ENCODE measurements at places on chromosomes 13 and 19.

DNA sequence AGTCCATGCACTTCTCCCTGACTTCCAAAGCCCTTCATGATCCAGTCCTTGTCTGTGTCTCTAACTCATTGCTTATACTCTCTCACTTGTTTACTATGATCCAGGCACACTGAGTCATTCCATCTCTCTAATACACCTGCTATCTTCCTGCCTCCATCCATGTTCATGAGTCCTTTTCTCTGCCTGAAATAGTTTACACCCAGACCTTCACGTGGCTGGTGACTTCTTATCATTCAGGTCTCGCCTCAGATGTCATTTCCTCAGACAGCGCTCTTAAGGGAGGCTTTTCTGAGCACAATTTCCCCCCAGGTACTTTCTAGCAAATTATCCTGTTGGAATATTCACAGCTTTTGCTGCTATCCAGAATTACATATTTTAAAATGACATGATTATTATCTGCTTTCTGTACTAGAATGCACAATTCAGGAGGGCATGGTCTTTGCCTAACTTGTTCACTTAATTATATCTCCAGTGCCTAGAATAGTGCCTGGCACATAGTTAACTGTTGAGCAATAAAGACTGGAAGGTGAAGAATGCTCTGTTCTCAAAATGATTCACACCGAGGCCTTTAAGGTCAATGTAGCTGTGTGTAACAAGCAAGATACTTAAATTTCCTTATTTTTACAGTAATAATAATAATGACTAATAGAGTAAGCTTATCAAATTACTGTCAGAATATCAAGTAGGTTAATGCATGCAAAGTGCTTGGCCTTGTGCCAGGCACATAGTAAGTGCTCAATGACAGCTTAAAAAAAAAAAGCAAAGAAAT, 183.7 kb upstream of the SPRY2 start:
- DNase-seq = no peak

- DNase-seq = no peak
These were observed 332.0 kb downstream of the GPC6 start for GRCh38 chr13:93558637-93559036.

- DNase-seq = no peak
These were observed 430.3 kb downstream of the ZNF536 start for GRCh38 chr19:30802424-30803013.

DNA sequence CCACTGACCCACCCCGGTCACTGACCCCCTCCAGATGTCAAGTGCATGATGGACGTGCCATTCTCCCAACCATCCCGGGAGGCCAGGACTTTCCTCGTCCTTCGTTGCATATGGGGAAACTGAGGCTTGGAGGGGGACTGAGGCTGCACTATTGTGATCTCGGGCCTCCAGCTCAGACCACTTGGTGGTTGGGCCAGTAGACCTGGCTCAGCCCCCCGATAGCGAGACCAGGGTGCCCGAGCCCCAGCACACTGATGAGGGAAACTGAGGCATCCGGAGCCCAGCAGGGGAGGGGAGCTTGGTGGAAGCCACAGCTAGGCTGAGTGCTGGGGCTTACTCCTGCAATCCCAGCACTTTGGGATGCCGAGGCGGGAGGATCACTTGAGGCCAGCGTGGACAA, 10.4 kb downstream of the EFNA2 start:
- no peak for DNase-seq

GRCh38 chr19:13613447-13613846, 107.2 kb upstream of the CACNA1A start:
- no peak for DNase-seq

- DNase-seq = no peak
These were observed 614.8 kb downstream of the DACH1 start for GRCh38 chr13:71252184-71252704.

- no peak for DNase-seq
These were observed 67.8 kb downstream of the DGKH start for GRCh38 chr13:42116225-42116624.

- DNase-seq = no peak
These were observed 538.5 kb downstream of the GPC6 start for GRCh38 chr13:93765062-93765461.

- peak; percentile 35 for DNase-seq
These were observed 746.6 kb downstream of the UQCRFS1 start for GRCh38 chr19:28466107-28467045.

DNA sequence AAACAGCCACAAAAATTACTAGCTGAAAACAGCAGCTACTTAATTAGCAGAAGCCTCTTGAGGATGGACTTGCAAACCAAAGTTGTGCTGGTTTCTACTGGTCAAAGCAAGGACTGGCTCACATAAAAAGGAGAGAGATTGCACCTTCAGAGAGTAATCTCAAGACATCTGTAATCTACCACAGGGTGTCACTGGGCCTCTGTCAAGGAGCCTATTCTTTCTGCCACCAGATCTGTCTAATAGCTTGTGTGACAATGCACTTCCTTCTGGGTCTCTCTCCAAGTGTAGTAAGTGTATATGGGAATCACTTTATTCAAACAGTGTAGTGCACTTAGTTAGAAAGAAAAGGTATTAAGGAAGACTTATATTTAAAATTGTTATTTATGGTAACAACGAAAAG, 24.4 kb upstream of the ZNF561 start:
- no peak for DNase-seq

- DNase-seq = no peak
These were observed 166.4 kb upstream of the SOX1 start for GRCh38 chr13:111900390-111901131.

DNA sequence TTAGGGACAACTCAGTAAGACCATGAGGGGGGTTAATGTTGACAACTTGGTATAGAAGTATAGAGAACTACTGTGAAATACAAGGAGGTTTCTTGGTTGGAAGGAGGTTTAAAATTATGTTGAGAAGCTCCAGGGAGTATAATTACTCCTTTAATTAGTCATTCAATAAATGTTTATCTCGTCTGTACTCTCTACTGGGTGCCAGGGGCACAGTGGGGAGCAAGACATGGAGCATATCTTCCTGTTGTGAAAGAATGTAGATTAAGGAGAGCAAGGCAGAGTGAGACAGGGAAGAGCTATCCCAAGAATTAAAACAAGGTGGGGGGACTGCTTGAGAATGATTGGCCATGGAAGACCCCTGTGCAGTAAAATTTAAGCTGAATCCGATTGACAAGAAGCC, 33.7 kb upstream of the TDRD3 start:
- DNase-seq = no peak

DNA sequence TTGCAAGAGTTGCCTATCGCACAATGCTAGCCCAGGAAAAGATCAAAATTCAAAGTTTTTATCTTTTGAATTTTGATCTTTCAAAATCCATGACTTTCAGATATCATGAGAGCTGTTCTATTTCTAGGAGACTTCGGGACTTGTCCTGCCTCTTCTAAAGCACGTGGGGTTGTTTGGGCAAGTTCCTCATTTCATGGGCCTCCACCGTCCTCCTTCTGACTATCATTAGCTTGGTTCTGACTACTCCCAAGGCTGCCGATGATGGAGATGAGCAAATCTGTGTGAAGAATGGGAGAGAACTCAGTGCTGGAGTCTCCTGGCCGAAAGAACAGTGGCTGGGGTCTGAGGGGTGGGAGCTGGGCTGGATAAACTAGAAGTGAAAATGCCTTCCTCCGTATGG, 86.5 kb downstream of the COL4A1 start:
- no peak for DNase-seq

GRCh38 chr19:55289117-55289796, 5.5 kb downstream of the BRSK1 start:
- no peak for DNase-seq

- DNase-seq = no peak
These were observed 47.6 kb downstream of the TGDS start for GRCh38 chr13:94548382-94548781.

GRCh38 chr13:20525601-20526544, at the start of gene CRYL1:
Gene CRYL1, minus strand, starts transcription at chr13:20525857. Its CDS starts 63 bp downstream, at chr13:20525794.
- peak; percentile 61 for DNase-seq

GRCh38 chr13:29936051-29936813, 85.8 kb upstream of the UBL3 start:
- no peak for DNase-seq

DNA sequence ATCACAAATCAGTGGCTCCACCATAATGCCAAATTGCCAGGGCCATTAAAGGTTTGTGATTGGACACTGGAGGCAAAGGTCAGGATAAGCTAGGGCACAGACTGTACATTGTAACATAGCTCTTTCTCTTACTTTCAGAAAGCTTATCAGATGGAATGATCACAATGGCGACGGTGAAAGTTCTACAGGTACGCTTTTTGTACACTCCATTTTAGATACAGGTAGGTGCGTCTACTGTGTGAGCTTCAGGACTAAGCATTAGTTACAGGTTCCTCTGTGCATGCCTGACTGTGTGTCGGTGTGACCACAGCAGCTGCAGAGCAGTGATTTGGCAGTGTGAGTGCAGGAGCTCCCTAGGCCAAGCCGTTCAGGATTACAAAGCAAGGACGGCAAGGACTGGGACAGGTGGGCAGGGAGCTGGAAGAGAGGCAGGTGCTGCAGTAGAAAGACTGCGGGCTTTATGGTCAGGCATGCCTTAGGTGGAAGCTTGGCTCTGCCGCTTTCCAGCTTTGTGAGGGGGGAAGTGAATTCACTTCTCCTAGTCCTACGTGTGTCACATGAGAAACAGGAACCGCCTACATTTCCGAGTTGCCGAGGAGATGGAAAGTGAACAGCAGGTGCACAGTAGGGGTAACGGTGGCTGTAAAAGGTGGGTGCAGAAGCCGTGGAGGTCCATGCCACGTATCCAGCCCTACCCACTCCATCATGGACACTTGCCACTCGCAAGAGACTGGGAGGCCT, 49.6 kb downstream of the MRPL57 start:
- no peak for DNase-seq

GRCh38 chr13:21522847-21523246, 63.7 kb upstream of the ZDHHC20 start:
- no peak for DNase-seq

DNA sequence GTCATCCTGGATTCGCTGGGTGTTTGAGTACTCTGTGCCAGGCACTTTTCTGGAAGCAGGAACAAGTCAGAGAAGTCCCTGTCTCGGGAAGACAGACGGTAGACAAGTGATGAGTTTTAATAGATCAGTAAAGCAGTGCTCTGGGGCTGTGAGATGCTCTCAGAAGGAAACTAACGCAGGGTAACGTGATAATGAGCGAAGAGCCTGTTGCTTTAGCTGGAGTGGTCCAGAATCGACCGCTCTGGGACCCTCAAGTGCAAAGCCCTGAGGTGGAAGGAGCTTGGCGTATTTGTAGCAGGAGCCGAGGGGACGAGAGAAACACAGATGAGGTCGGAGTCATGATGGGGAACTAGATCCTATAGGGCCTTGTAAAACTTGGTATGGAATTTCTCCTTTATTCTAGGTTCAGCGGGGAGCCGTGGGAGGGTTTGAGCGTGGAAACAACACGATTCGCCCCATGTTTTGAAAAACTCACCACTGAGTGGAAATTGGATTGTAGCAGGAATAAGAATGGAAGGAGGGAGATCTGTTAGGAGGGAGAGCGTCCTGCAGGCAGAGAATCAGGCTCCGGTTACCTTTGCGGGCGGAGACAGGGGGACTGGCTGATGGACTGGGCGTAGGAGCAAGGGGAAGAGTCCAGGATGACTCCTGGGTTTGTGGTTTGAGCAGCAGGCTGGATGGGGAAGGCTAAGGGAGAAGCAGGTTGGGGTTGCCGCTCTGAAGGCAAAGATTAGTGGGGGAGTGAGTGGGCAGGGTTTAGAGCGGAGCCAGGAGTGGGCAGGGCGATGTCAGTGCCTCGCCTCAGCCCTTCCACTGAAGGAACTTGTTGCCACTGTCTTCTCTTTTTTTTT, 763 bp downstream of the POLD1 start:
- DNase-seq = no peak

DNA sequence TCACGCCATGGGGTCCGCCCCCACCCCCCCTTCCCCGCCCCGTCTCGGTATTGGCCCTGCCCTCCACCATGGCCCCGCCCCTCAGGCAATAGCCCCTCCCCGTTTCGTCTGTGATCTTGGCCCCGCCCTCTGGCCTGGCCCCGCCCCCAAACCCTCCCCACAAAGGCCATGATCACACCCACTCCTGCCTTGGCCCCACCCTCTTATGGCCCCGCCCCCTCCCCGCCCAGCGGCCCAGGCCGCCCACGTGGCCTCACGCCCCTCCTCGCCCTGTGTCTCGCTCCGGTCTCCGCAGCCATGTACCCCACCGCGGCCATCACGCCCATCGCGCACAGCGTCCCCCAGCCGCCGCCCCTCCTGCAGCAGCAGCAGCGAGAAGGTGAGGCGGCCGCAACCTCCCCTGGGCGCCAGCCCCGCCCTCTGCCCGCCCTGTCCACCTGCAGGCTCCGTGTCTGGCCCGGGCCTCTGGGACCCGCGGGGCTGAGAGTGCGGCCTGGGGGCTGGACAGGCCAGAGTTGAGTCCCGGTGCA, 61.3 kb downstream of the CELF5 start:
- DNase-seq = no peak

DNA sequence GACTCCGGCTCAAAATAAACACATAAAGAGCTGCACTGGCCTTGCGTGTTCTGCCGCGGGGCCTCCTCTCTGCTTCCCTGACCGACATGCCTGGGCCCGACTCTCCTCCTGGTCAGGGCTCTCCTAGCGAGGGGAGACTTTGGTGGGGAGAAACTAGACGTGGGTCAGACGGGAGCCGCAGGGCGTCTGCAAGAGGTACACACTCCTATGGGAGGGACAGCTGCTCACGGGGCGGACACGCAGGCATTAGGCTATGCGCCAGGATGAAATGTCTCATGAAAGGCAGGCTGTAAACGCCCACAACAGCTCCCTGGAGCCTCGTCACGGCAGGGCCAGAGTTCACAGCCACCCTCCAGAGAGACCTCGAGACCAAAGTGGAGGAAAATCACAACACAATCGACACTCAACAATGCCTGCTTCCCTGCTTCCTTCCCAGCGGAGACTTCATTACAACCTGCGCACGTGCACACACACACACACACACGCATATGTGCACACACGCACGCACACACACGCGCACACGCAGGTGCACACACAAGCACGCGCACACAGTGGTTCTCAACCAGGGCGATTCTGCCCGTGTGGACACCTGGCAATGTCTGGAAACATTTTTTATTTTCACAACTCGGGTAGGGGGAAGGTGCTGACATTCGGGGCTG, 5.8 kb downstream of the SLC39A3 start:
- no peak for DNase-seq

GRCh38 chr19:39759457-39760184, 19.0 kb upstream of the LEUTX start:
- DNase-seq = no peak

DNA sequence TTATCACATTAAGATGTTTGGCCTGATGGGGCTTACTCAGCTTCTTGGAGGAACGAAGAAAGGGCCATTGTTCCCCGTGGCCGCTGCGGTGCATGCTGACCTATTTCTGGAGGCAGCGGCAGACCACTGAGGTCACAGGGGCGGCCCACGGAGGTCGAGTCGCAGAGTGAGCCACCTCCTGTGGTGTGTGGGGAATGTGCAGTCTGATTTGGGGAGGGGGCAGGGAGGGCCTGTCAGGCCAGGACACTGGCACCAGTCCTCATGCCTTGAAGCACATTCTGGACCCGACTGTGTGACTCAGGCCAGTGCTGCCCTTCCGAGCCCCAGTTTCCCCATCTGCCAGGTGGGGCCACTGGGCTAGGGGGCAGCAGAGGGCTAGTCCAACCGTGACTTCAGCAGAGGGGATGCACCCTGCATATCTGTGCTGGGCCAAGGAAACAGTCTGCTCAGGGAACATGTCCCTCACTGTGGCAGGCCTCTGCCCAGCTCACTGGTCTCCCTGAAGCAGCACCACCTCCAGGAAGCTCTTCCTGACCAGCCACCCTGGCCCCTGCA, 6.3 kb downstream of the SLC7A10 start:
- no peak for DNase-seq
